Left renal pelvis (tissue), 4 donors: ENCODE measurements at places on chromosomes 2 and 18. TPM values are rescaled to one million over a fixed set of nuclear protein-coding genes. Genes with fewer than 3 reads are reported as not detected.

DNA sequence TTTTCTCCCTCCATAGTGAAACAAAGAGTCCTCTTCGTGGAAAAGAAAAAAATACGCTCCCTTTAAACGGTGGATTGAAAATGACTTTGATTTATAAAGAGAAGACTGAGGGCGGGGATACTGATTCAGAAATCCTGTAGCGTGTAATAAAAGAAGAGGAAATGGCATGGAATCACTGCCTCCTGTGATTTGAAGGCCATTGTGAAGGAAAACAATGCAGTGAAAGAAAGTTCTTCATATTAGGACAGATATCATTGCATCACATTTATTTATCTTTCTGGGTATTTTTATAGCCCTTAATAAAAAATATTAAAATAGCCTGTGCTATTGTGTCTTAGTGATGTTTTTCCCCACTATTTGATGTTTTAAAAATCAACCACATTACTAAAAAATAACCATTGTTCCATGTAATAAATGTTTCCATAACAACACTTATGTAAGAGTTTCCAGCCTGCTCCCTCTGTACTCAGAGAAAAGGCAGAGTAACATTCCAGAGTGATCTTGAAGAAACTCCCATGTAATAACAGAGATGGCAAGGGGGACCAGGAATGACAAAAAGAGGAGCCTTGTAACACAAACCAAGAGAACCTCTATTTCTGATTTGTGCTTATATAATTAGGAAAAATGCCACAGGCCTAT is 8.0 kb downstream of the MRPL33 start:
- DNase-seq: no peak

GRCh38 chr2:15733867-15734673 is 142.4 kb downstream of the DDX1 start:
- DNase-seq: no peak

The MC5R gene
- 0.27 TPM for polyA plus RNA-seq

- no peak for DNase-seq
Observed at GRCh38 chr2:152874955-152875354, 156.5 kb downstream of the ARL6IP6 start.

DNA sequence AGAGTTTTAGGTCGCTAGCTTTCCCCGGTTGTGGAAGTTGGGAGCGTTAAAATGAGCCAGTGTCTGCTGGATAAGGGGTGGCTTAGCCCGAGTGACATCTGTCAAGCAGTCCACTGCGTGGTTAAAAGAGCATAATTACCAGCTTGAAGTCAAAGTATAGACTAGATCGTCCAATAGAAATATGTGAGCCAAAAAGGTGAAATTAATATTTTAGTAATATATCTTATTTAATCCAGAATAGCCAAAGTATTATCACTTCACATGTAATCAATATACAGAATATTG is 654 bp downstream of the COMMD1 start:
- DNase-seq: no peak
